ENCODE measurements at places on chromosomes 12 and 14.
A peak's percentile ranks its signal among the peaks of the same experiment; 100 is the strongest.

DNA sequence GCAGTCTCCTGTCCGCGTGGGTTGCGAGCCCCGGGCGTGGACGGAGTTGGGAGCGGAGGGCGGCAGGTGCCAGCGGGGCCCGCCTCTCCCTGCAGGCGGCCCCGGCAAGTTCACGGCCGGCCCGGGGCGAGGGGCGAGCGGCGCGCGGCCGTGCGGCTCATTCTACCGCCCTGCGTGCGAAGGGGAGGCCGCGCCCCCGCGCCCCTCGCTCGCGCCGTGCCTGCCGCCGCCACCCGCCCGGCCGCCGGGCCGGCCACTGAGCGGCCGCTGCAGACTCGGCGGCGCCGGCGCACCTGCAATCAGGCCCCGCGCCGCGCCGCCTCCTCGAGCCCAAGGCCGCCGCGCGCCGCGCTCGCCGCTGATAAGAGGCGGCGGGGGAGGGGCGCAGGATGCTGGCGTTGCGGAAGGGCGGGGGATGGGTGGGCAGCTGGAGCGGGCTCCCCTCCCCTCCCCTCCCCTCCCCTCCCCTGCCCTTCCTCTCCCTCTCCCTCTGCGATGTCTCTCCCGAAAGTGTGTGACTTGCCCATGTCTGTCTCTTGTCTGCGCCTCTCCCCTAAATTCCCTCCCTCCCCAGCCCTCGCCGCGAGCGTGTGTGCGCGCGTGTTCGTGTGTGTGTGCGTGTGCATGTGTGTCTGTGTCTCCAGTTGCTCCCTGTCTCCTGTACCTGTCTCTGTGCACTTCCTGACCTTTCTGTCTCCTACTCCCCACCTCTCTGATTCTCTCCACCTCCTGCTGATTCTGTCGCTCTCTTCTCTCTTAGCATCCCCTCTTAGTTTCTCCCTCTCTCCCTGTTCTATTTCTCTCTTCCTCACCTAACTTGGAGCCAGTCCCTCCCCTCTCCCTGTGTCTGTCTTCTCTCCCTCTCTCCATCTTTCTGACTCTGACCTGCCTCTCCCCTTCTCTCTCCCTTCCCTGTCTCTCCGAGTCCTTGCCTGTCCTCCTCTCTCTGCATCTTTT is 768.1 kb upstream of the TBX3 start:
- peak; percentile 7 for DNase-seq

- DNase-seq, result no peak
These were observed 44.8 kb downstream of the FOXN4 start for GRCh38 chr12:109264095-109264942.

- no peak for DNase-seq
These were observed 27.2 kb upstream of the ALG10B start for GRCh38 chr12:38289396-38289795.

DNA sequence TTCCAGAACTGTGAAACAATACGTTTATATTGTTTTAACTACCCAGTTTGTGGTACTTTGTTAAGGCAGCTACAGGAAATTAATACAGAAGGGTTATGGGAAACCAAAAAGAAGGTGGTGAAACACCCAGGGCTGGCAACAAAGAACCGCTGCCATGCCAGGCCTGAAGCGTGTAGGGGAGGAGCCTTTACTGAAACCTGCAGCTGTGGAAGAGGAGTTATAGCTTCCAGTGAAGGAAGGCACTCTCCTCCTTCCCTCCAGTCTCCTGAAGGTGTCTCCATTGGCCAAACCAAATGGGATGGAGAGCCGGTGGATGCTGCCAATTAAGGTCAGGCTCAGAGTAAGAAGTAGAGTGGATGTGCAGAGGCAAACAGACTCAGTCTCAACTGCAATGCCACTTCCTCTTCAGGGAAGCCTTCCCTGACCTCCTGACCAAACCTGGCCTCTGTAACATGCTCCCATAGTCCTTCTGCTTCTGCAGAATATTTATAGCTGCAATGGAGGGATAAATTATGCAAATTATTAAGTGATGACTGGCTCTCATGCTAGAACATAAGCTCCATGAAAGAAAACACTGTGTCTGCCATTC is 168.3 kb downstream of the DAD1 start:
- DNase-seq, result no peak

DNA sequence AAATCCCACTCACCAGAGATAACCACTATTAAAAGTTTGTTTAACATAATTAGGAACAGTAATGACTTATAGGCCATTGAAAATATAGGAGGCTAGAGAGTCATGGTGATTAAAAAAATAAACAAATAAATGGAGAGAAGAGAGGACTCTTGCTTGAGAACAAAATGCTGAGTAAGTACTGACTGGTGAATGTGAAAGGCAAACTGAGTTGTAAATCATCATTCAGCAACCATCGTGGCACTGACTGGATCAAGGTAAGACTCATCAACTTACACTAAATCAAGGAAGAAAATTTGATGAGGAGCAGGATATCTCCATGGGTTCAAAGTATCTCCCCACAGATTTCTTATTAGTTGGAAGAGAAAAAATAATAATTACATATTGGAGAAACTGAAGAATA is 14.1 kb upstream of the YBX3 start:
- DNase-seq, result no peak

GRCh38 chr14:74620497-74620921 is 8.5 kb upstream of the LTBP2 start:
- peak; percentile 57 for DNase-seq

- DNase-seq, result no peak
These were observed 548.8 kb downstream of the AACS start for GRCh38 chr12:125614058-125614457.

DNA sequence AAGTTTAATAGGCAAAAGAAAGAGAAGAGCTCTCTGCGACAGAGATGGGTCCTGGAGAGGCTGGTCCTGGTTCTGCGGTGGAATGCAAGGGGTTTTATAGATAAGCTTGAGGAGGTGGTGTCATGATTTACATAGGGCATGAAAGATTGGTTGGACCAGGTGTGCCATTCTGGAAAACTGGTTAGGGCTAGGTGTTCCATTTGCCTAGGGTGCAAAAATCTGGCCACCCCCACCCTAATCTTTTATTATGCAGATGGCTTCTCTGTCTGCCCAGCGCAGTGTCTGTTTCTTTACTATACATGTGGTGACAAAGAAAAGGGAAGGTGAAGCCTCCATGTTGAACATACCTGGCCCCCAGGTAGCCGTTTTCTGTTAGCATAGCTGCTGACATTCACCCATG is 65.4 kb downstream of the ERC1 start:
- DNase-seq, result no peak

DNA sequence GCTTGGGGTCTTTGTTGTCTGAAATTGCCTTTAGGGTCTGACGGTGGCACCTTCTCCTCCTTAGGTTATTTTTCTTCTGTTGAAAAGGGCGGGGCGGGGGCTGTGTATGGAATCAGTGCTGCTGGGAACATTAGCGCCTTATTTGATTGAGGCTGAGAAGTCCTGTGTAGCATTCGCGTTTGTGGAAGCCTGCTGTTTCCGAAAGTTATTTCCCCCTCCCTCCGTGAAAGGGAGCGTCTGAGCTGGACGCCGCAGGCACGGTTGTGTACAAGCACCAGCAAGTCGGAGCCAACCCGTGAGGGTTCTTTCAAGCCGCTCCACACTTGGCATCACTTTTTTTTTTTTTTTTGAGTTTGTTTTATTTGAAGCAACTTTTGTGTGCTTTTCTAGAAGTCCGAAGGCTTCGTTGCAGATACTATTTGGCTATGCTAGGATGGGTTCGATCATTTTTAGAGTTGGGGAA is 1.1 kb downstream of the SYNE2 start:
- DNase-seq, result no peak

DNA sequence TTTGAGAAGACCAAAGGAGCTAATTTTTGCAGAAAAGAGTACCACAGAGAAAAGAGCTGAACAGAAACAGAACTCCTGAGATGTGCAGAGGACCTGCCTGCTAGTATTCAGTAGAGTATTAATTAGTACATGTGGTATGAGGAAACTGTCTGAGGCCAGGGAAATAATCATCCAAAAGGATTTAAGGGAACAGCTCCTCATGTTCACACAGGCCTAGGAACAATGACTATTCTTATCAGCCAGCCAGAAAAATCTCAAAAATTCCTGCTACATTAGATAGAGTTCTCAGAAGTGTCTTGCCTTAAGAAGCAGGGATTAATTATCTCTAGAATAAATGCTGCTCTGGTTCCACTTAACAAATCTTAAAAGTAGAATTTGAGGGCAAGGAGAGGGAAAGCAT is 36.4 kb downstream of the PKP2 start:
- DNase-seq, result no peak

- DNase-seq, result no peak
These were observed 267.6 kb upstream of the BTG1 start for GRCh38 chr12:92413286-92413685.

GRCh38 chr12:94265539-94265938 is 117.2 kb downstream of the PLXNC1 start:
- DNase-seq, result no peak

DNA sequence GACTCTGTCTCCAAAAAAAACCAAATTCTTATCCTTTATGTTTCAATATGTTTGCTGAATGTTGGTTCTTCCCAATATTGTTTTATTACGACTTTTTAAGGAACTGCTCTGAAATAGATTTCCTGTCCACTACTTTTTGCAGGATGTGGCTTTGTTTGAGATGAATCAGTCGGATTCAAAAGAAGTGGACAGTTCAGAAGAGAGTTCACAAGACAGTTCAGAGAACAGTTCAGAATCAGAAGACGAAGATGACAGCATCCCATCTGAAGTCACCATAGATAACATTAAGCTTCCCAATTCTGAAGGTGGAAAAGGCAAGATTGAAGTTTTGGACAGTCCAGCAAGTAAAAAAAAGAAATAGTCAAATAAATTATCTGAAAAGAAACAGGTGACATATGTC is 8.2 kb downstream of the NOPCHAP1 start:
- no peak for DNase-seq

GRCh38 chr12:554001-554285 is 94.2 kb downstream of the B4GALNT3 start:
- no peak for DNase-seq

DNA sequence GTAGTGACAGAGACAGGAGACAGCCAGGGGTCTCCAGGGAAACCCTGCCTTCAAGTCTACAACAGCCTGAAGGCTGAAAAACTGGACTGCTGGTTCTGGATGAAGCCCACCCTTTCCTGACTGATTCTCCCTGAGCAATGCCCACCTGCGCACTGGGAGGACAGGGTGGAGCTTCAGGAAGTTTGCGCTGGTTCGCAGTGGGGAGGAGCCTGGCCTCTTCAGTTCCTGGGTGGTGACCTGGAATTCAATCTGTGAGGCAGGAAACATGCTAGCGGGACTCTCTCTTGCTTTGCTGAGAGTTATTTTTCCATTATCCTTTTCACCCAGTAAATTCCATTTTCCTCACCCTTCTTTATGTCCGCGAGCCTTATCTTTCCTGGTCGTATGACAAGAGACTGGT is 600.8 kb downstream of the TRHDE start:
- DNase-seq, result no peak

- no peak for DNase-seq
These were observed 168.3 kb downstream of the PAWR start for GRCh38 chr12:79522257-79522988.

DNA sequence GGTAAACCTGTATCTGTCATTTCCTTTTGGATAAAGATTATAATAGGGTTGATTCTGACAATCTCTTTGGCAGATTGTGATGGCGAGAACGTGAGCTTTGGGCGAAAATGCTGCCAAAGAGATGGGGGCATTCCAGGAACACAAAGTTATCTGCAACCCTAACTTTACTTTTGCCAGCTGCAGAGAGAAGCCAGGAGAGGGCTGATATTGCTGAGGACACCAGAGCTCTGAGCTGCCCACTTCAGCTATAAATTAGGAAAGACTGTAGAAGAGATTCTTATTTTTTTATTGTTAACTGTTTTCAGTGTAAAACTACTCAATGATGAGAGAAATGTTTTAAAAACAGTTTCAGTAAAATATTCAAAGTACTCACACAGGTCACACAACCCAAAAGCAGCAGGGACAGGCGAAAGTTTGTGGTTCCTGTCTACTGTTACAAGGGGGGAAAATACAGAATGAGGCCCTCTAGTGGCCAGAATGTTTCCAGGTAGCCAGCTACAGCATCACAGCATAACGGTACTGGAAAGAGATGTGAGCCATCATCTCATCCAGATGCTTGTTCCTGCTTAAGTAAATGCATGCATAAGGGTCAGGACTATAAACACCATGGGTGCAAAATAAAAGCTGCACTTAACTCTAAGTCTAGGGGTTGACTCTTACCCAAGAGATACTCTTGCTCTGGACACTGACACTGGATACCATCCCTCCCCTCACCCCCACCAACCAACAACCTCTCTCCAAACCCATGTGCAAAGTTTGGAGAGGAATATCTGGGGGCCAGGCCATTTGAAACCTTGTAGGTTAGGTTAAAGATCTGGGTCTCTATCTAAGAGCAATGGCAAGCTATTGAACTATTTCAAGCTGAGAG is 498.4 kb downstream of the RMST start:
- DNase-seq, result no peak

DNA sequence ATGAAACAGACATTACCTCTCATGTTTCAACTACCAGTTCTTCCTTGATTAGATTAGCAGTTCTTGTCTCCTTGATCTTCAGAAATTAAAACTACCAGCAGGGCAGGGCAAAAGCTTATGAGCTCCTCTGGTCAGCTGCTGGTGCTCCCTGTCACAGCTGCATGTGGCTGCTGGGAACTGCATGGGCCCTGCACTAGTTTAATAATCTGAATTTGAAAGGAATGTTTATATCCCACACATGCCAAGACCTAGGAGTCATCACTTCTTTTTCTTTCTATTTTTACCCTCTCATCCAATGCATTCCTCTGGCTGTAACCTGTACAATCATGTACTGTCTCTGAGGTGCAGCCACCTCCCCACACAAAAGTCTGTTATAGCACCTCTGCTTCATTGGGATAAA is 73.9 kb downstream of the ARMH4 start:
- peak; percentile 68 for DNase-seq

GRCh38 chr12:3493043-3493858 is 2.2 kb downstream of the PRMT8 start:
- DNase-seq, result no peak

- no peak for DNase-seq
These were observed 220.5 kb upstream of the ATXN7L3B start for GRCh38 chr12:74317078-74317601.
